T-helper 22 cell (primary cell): ENCODE measurements at places on chromosomes 3 and 15.

- no peak for DNase-seq
Measured at GRCh38 chr15:68618394-68618793, 39.6 kb downstream of the CORO2B start.

GRCh38 chr3:14124223-14124614 lies 451 bp downstream of the CHCHD4 start:
- peak; percentile 35 for DNase-seq

GRCh38 chr3:113832477-113833164 lies 6.0 kb upstream of the GRAMD1C start:
- DNase-seq: no peak

DNA sequence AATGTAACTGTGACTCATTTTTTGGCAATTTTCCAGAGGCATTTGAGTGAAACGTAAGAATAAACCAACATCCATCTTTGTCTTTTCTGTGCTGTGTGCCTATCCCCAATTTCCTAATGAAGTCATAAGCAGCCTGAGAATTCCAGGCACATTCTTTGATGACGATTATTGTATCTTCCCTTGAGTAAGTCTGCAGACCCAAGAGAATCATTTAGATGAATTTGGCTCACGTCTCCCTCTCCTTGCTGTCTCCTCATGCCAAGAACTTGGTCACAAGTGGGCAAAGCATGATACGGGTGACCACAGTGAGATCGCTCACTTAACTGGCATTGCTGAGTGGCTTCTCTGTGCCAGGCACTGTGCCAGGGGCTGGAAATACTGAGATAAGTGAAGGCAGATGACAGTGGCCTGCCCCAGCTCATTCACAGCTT lies 384.5 kb upstream of the IL12A start:
- no peak for DNase-seq
